ENCODE measurements at places on chromosomes 2 and 18. TPM values are rescaled to one million over a fixed set of nuclear protein-coding genes. Genes with fewer than 3 reads are reported as not detected.

The PRSS56 gene
- total RNA-seq = not detected

The HOXD9 gene
- 0.54 TPM for total RNA-seq

The AGPS gene
- total RNA-seq = 50.9 TPM

The ALLC gene
- not detected for total RNA-seq

The TUBA4B gene
- not detected for total RNA-seq

GRCh38 chr18:35073186-35074105 lies 32.2 kb downstream of the MAPRE2 start:
- ATAC-seq = peak; percentile 40

DNA sequence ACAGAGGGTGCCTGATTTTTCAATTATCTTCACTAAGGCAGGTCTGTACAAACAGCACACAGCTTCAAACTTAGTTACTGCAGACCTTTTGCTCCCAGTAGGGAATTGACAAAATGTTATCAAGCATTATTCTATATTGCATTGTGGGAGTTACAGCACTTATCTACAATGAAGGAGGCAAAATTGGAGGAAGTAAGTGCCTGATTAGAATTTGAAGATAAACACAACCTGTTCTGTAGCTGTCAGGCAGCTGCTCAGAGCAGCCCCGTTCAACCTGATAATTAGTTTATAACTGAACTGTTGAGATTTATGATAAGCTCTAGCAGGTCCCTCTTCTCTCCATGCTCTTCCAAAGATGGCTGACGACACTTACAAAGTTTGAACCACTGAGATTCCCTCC lies 364.4 kb upstream of the CYRIA start:
- no peak for ATAC-seq

DNA sequence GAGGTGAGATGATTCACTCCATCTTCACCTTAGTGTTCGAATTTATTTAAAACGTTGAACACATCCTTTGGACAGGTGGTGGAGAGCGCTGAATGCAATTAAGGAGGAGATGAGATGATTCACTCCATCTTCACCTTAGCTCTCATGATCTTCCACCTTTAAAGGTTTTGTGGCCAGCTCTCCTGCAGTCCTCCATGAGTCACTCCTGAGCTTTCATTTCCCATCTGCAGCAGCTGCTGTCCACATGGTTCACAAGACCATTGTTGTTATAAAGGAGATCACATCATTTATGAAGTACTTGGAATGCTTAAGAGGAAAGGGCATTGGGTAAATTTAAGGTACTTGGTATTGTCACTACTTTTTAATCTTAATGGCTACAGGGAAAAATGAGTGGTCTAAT lies 298.5 kb downstream of the PAX3 start:
- ATAC-seq = no peak

DNA sequence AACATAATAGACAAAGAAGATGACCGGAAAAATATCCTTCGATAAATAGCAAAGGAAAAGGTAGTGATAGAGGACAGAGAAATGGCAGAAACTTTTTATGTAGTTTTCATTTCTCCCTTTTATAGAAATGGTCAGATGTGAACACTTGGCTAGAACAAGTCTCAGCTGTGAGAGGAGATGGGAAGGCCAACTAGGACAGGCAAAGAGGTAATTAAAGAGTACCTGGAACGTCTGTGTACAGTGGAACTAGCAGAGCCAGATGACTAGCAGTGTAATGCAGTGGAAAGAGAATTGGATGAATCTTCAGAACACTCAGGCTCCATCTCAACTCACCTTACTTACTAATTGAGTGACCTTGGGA lies 69.2 kb downstream of the NABP1 start:
- no peak for ATAC-seq

All from gastroesophageal sphincter (tissue), 4 donors.